ENCODE measurements at places on chromosomes 1 and 21.

- no peak for DNase-seq
These were observed 51.7 kb downstream of the TLCD4 start for GRCh38 chr1:95168761-95169351.

- DNase-seq: peak; percentile 2
These were observed 133.7 kb downstream of the CAPN8 start for GRCh38 chr1:223531742-223532341.

GRCh38 chr1:53513846-53514245 lies 54.6 kb downstream of the DMRTB1 start:
- DNase-seq: no peak

DNA sequence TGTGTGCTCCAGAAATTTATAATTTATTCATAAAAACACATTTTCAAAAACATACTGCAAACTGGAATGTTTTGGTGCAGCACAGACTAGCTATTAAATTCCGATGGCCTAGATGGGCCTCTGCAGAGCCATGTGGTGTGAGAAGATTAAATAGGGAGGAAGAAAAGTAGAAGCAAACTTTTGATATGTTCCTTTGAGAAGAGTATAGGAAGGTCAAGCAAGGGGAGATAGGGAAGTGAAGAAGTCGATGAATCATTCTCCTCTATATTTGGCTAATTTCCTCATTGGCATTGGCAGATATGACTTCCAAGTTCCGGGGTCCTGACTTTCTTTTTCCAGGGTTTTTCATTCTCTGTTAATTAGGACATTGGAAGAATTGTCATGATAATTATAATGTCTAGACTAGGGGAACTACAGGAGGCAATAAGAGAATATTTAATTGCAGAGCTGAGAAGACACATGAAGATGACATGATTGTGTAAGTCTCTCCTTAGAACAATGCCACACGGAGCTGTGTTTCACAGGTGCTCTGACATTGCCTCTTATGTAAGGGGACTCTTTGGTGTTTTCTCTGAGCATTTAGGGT lies 19.3 kb upstream of the ZNF326 start:
- no peak for DNase-seq

DNA sequence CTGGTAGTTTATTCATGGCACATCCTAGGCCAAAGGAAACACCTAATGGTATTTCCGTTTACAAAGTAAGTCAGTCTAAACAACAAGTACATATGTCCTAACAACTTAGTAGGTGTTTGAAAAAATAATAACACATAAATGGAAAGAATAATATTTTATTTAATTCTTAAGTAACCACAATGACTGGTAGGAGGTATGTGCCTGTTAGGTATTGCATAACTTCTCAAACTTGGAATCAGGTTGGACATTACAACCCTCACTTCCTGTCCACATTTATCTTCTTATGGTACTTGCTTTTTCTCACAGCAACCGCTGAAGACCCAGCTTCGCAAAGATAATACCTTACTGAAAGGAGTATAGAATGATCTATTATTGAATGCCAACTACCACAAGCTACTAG lies 64.2 kb downstream of the VPS13D start:
- no peak for DNase-seq

DNA sequence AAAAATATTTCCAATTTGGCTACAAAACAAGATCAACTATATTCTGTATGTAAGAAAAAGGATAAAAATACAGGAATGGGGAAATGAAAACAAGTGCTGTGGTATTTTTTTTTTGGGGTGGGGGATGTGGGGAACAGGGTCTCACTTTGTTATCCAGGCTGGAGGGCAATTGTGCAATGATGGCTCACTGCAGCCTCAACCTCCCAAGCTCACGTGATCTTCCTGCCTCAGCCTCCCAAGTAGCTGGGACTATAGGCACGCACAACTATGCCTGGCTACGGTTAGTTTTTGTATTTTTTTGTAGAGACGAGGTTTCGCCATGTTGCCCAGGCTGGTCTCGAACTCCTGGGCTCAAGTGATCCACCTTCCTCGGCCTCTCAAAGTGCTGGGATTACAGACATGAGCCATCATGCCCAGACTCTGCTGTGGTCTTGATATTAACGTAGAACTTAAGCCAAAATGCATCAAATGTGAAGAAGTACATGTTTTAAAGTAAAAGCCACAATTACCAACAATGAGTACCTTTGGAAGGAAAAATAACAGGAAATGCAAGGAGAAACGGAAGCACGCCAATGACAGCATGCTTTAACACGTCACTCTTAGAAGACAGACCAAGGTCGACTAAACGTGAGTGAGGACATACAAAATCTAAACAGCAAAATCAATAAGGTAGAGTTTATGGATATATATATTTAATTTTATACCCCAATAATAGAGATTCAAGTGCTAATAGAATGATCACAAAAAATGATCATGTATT lies 8.8 kb upstream of the ABCB10 start:
- DNase-seq: no peak

Data from GM04504 (cell line).